ENCODE measurements at places on chromosomes 5 and 9.
A peak's percentile ranks its signal among the peaks of the same experiment; 100 is the strongest.

DNA sequence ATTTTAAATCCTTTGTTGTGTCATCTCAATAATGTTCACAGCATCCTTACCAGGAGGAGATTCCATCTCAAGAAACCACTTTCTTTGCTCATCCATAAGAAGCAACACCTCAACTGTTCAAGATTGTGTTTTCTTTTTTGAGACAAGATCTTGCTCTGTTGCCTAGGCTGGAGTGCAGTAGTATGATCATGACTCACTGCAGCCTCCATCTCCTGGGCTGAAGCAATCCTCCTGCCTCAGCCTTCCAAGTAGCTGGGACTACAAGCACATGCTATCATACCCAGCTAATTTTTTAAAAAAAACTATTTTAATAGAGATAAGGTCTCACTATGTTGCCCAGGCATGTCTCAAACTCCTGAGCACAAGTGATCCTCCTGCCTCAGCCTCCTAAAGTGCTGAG, 60.0 kb downstream of the ABHD17B start:
- no peak for DNase-seq

DNA sequence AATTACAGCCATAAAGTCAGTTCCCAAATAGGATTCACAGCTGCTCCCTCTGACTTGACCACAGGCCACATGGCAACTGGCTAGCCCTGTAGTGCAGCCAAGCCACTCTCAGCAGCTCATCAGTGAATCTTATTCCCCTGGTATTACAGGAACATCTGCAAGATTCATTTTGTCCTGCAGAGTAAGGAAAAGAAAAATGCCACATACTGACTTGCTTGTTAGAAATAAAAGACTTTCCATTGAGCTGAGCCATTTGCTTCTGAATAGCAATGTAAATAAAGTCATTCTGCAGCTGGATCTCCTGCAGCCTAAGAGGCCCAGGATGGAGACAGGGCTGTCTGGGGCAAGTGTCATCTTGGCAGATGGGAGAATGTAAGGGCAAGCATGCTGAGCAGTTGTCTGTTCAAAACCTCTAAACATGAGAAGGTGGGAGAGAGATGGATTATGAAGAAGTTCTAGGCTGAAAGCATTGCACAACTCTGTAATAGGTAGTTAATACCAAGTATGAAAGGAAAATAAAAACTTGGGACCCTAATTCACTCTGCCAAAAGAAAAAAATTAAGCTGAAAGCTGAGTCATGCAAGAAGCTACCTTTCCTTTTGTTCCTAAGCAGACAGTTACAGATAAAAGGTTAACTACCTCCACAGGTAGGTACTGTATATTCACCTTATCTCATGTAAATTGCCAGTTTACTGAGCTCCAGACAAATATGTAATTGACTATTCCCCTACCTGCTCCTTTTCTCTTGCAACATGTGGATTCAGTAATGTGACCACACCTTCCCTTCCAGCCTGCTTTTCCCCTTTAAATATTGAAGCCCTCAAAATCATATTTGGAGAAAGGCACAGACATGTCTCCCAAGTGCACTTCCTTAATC, 244.4 kb upstream of the RAI14 start:
- no peak for DNase-seq

DNA sequence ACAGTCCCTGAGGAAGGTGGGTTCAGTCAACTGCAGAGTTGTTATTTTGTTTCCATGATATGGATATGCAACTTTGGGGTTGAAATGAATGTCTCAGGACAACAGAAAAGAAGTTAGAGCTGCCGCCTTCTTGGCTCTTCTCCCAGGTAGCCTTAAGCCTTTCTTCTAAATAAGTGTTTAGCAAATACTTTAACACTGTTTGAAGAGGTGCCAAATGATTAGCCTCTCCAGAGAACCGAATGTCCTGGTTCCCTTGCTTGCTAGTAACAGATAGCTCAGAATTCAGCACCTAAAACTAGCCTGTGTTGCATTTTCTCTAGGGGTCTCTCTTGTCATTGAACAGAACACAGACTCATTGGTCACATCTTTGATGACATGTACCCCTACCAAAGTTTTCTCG, 127.7 kb upstream of the PIK3R1 start:
- DNase-seq: no peak

GRCh38 chr9:2233274-2233673, 218.1 kb downstream of the SMARCA2 start:
- DNase-seq: no peak

GRCh38 chr9:90385146-90385545, 257.5 kb downstream of the DIRAS2 start:
- no peak for DNase-seq

GRCh38 chr9:20197976-20198685, 409.3 kb upstream of the SLC24A2 start:
- DNase-seq: no peak

DNA sequence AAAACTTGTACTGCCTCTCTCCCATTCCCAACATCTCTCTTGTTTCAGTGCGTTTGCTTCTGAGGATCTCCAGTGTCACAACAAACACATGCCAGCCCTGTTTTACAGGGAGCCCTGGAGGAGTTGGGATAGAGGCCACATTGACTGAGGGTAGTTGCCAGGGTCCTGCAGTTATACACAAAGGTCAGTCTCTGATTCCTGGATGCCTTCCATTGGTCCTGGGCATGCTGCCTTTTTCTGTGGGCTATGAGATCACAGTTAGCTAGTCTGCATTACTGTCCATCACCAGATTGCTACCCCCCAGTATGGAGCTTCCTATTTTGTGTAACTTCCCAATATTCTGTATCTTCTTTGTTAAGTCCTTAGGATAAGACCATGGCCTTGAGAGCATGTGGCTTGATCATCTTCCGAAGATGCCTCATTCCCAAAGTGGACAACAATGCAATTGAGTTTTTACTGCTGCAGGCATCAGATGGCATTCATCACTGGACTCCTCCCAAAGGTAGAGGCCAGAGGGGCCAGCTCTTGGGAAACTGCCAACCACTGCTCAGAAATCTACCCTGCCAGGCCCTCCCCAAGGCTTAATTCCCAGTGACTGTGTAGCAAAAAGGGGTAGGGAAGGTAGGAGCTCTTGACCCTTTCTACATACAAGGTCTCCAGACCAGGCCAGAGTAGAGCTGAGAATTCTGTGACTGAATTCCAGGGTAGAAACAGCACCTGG, 9.5 kb downstream of the NUDT2 start:
- peak; percentile 46 for DNase-seq

- DNase-seq: no peak
These were observed 19.2 kb downstream of the DAPK1 start for GRCh38 chr9:87516926-87517290.

GRCh38 chr5:157559301-157559700, 16.3 kb downstream of the ADAM19 start:
- no peak for DNase-seq

GRCh38 chr5:38569180-38569579, 12.7 kb upstream of the LIFR start:
- DNase-seq: no peak

DNA sequence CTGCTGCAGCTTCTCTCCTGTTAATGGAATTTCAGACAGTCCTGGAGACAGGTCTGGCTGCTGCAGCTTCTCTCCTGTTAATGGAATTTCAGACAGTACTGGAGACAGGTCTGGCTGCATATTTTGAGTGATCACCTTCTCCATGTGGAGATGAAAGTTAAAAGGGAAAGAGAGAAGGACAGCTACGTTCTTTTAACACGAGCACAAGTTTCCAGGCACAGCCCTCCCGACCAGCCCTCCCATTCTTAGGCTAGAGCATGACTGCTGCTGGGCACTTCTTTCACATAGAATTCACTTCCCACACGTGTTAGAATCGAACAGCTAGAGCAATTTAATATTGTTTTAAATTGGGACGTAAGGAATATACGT, 133.3 kb upstream of the DMRT1 start:
- DNase-seq: no peak

- DNase-seq: no peak
These were observed 11.1 kb upstream of the S100Z start for GRCh38 chr5:76838481-76839261.

DNA sequence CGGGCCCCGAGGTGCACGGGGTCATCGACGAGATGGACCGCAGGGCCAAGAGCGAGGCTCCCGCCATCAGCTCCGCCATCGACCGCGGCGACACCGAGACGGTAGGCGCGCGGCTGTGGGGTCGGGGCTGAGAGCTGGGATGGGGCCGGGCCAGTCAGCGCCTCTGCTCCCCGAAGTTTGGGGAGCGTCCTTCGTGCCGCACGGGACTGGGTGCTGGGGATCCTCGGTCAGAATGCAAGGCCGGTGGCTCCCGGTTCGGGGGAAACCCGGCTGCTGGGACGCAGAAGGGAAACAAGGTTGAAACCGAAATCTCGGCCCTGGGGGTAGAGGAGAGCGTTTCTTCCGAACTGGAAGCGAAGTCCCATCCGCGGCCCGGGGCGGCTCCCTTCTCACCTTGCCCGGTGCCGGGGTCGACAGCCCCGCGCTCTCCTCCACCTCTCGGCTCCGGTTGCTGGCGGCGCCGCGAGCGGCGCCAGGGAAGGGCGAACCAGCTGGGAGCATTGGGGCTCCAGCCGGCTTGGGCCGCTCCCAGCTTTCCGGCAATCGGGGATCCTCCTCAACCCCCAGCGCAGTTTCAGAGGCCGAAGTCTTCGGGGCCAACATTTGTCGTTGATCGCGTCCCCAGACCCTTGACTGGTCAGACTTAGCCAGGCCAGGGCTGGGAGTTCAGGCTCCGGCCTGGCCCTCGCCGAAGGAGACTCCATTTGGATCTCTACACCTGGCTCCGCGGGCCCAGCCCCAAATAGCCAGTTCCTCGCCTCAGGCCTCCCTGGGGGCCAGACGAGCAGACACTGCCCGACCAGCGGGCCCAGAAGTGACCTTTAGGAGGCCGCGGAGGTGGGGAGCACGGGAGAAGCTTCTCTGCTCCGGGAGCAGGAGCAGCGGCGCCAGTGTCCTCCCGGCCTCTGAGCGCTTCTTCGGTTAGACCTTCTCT, 1.1 kb downstream of the LHX2 start:
- no peak for DNase-seq

DNA sequence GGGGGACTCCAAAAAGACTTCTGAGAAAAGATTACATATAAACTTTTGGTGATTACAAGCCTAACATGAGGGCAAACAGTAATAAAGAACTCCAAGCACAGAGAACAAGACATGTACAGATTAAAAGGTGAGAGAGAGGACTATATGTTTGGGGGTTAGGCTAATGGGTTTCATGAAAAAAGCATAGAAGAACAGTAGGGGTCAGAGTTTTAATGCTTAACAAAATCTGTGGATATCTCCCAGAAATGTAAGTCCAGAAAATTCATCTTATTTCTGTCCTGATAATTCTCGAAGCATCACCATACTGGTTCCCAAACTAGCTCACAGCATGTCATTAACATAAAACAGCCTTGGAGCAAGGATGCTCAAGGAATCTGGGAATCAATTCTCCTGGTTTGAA, 137.2 kb downstream of the ARRDC3 start:
- no peak for DNase-seq

DNA sequence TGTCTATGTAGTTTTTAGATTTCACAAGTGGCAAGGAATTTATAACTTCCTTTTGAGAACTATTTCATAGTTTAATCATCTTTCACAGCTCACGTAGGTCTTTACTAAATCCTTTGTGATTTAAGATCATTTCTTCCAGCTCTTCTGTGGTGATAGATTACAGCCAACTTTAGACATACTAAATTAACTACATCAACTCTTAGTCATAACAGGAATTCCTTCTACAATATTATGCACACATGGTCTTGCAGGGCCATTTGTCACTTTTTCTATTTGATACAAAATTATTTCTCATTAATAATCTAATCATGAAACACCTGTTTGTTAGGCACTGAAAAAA, 208.4 kb downstream of the PDE4D start:
- DNase-seq: no peak

- peak; percentile 15 for DNase-seq
These were observed 334.7 kb downstream of the NR2F1-AS1 start for GRCh38 chr5:93246090-93246855.

GRCh38 chr5:119341452-119342349, 14.1 kb upstream of the TNFAIP8 start:
- no peak for DNase-seq

DNA sequence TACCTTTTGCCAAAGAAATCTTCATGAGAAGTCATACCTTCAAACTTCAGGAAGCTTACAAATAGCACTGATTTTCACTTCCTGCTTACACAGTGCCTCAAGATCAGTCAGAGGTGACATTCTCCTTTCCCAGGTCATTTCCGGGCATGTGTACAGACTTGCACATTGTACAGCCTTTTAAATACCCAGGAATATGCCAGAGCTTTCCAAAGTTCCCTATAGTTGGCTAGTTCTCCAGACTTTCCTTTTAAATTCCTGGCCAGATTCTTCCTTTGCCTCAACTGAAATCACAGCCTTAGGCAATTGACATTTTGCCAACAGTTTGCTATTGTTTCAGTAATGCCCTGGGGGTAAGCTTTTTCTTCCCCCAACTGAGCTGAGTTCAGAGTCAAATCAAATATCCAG, 47.2 kb downstream of the RFX3 start:
- DNase-seq: no peak

DNA sequence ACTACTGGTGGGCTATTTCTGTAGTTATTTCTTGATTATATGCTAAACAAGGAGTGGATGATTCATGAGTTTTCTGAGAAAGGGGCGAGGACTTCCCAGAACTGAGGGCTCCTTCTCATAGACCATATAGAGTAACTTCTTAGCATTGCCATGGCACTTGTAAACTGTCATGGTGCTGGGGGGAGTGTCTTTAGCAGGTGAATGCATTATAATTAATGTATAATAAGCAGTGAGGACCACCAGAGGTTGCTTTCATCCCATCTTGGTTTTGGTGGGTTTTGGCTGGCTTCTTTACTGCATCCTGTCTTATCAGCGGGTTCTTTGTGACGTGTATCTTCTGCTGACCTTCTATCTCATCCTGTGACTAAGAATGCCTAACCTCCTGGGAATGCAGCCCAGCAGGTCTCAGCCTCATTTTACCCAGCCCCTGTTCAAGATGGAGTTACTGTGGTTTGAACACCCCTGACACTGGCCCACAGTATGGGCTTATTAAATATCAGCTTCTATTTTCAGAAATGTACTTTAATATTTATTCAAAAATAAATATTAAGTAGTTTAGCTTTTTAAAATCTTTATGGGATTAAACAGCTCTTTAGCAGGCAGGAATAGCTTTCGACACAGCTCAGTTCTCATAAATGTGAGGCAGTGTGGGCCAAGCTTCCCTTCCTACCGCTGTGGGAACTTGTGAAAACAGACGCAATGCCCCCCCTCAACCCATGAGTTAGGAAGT, 44.4 kb downstream of the GALNT12 start:
- no peak for DNase-seq

- DNase-seq: no peak
These were observed 374.7 kb downstream of the PTPRD start for GRCh38 chr9:10238087-10238486.

- no peak for DNase-seq
These were observed 42.3 kb upstream of the MUSK start for GRCh38 chr9:110626101-110626829.

DNA sequence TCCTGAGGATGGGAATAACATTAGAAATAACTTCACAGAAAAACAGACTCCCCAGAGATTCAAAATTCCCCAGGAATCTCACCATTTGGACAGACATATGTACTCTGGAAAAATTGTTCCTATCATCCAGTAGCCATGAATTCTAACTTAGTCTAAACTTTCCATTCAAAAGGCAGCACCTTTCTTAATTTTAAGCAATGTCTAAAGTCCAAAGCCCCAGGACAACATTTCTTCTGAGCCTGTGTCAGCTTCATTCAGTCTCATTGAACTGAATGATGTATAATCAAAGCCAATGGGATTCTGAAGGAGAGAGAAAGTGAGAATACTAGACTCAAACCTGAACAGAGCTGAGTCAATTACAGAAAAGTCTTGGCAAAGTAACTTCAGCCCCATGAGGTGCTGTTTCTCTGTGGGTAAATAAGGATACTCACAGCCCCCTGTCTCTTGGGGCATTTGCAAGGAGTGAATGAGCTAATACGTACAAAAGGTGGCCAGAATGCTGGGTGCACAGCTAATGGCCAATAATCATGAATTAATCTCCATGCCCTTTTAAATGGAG, 140.6 kb downstream of the SEMA5A start:
- DNase-seq: no peak
